ENCODE measurements at places on chromosomes 2 and 18.

DNA sequence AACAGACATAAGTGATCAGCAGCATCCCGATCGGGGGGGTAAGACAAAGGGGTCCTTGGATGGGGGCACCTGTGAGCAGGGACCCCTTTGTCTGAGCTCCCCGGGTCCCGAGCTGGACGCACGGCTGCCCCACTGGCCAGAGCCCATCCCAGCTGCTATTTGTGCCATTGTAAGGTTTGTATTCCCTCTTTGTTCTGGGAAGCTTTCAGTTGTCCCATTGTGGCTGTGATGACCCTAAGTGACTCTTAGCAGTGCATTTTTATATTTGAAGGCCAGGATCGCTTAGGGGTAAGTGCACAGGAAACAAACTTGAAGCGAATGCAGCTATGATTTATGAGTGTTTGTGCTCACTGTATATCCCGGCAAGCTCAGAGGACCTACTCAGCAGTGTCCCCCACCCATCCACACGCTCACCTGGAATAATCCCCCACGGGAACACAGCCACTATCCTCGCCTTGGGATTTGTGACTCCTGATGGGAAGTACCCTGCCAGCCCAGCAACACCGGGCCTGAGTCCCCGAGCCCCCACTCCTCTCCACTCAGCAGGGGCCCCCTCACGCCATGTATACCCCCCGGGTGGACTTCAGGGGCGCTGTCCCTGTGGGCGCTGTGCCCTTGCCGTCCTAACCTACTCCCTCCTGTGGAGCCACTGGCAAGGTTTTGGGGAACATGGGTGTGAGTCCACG, 80.1 kb downstream of the MBP start:
- no peak for DNase-seq

- no peak for DNase-seq
These were observed 7.7 kb downstream of the ZSCAN30 start for GRCh38 chr18:35282353-35282752.

GRCh38 chr2:213696442-213696841, 412.2 kb downstream of the SPAG16 start:
- no peak for DNase-seq

DNA sequence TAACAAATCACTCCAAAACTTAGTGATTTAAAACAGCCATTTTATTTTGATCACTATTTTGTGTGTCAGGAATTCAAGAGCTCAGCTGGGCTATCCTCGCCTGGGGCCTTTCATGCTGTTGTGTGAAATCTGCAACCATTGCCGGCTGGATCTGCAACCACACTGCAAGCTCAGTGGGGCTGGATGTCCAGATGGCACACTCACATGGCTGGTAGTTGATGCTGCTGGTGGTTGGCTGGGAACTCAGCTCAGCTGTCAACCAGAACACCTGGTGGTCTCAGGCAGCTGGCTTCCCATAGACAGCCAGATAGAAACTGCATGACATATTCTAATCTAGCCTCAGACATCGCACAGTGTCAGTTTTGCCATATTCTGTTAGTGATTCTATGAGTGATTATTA, 30.6 kb upstream of the AP1S3 start:
- DNase-seq, result no peak

DNA sequence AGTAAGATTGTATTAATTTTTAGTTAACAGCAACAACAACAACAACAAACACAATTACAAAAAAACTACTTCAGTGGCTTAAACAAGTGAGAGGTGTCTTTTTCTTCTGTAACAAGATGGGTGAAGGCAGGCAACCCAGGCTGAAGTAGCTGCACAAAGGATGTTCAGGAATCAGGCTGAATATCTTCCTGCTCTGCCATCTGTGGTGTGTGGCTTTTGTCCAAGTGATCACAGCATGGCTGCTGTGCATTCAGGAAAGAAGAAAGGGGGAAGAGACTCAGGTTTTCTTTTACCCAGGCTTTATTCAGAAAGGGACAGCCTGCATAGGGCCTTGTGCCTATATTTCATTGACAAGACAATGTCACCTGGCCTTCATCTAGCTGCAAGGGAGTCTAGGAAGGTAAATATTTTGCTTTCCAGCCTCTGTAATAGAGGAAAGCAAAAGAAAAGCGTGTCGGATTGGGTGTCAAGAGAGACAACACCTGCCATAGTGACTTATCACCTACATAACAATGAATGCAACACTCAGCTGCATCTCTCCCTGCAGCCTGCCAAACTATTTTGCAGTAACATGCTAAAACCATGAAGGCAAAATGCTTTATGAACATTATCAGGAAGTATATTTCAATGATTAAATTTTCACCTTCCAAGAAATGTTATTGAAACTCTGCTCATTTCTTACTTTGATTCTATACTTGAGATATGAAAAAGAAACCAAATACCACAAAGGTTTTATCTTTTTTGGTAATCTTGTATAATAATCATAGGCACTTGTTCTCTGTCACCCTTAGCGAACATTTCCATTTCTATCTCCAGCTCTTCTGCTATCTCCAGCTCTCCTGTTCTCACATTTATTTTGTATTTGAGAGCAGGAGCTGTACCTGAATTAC, 14.6 kb downstream of the G6PC2 start:
- no peak for DNase-seq

- DNase-seq, result peak; percentile 45
These were observed at the start of gene SLC9A4 for GRCh38 chr2:102473020-102473419. Gene SLC9A4, plus strand, starts transcription at chr2:102473226. Its CDS starts 534 bp downstream, at chr2:102473760.

DNA sequence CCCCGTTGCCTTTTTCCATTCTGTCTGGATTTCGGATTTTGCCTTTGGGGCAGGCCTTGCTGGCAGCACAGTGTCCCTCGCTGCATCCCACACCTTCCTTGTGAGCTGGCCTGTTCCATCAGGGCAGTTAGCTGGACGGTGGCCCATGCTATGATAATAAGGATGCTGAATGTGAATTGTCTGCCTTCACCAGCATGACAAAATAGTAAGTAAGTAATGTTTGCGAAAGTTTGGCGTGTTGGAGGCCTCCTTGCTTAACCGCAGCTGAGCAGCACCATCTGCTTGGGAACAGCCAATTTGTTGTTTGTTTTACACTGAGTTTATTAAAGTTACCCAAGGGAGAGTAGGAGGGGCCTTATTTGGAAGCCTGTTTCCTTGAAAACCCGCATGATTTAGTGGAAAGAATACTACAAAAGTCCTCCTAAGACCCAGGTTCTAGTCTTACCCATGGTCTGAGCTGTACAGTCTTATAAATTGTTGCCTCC, 469.7 kb upstream of the FANCL start:
- DNase-seq, result no peak

DNA sequence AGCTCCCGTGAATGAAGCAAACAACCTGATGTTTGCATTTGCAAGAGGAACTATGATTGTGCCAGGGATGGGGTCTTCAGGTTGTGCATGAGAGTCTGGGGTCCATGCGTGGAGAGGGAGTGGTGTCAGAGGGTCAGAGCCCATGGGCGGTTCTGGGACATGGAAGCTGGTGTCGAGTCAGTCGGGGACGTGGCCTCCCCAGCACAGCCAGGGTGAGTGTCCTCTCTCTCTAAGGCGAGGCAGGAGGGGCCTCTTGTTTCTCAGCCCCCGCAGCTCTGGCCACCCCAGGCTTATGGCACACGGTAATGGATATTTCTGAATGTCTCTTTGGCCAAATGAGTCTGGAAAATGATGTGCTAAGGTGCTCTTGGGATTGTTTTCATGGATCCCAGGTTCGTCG, 118.6 kb downstream of the RTP5 start:
- no peak for DNase-seq

GRCh38 chr2:129604560-129604959, 374.9 kb upstream of the RAB6C start:
- DNase-seq, result no peak

- DNase-seq, result no peak
These were observed 122.6 kb upstream of the PPP1CB start for GRCh38 chr2:28628987-28629386.

GRCh38 chr2:144354953-144355352, 165.0 kb downstream of the ZEB2 start:
- no peak for DNase-seq

GRCh38 chr2:179344970-179345369, 80.3 kb upstream of the SESTD1 start:
- no peak for DNase-seq

DNA sequence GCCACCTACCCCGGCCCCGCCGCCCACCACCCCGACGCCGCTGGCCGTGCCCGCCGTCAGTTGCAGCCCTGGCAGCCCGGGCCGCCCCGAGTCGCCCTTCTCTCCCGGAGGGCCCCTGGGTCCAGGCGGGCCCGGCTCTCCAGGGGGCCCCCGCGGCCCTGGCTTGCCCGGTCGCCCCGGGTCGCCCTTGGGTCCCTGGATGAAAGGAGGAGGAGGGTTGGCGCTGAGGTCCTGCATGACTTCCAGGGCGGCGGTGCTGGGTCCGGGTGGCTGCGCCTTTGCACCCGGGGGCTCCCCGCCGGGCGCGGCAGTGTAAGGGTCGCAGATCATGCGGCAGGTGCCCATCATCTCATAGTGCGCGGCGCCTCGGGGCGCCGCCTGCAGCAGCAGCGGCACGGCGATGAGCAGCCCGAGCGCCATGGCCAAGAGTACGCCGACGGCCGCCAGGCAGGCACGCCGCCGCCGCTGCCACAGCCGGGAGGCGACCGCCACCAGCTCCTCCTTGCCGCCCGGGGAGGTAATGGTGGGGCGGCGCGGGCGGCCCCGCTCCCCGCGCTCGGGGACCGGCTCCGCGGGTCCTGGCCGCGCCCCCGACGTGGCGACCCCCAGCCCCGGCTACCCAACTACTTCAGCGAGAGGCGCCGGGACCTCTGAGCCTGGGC, 570 bp downstream of the C1QL2 start:
- DNase-seq, result no peak

- no peak for DNase-seq
These were observed 1.6 kb upstream of the IGFBP5 start for GRCh38 chr2:216696751-216697560.

DNA sequence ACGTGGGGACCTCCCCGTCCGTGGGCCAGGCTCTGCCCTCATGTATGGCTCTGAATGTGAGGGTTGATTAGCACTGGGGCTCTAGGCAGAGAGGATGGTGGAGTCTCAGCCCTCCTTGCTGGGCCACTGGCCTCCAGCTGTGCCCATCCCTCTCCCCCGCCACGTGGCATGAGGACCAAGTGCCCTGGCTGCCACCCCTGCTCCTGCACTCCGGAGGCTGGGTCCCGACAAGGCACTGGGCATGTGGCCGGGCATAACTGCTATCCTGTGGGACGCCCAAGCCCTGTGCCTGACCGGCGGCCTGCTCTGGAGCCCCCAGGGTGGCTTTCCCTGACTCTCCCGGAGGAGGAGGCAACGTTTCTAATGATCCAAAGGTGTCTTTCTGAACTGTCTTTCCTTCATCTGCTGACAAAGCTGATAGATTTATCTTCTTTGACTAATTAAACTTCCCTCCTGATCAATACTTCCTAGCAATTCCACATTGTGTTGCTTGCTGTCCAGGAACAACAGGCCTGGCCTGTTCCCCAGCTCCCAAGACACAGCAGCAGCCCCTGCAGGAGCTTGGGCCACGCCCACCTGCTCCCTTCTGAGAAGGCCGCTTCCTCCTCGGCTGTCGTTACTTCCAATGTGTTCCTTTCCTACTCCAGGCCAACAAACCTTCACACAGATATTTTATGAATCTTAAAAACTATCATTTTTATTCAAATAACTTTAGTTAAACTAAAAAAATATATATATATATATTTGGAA, 132.0 kb downstream of the SNTG2 start:
- no peak for DNase-seq

- DNase-seq, result no peak
These were observed 1.6 kb downstream of the CD8A start for GRCh38 chr2:86788881-86789686.

- DNase-seq, result no peak
These were observed 36.8 kb downstream of the BCL2 start for GRCh38 chr18:63282793-63283192.

DNA sequence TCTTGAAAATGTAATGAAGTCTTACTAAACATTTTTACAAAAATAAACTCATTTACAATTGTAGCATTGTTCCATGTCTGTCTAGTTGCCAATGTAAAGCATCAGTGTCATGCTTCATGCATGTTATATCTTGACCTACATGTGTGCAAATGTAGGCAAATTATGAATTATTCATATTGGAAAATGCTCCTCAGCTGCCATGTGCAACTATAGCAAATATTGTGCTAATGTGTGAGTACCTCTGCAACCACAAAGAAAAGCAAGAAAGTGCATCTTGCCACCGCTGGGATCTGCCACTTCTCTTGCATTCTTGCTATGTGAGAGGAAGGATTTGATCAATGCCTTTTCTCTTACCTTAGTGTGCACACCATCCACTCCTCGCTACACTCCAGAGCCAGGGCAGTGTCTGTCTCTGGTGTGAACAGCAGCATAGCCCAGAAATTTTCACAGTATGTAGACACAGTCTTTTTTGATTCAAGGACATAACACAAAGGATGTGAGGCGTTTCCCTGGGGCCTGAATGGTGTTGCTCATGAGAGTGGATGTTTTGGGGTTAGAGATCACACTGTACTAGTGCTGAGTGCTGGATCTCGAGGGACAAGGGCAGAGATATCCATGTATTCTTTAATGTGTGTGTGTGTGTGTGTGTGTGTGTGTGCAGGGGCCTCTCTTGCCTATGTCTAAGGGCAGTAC, 47.6 kb upstream of the HAAO start:
- no peak for DNase-seq

GRCh38 chr18:8980496-8980895, 122.0 kb upstream of the NDUFV2 start:
- DNase-seq, result no peak

DNA sequence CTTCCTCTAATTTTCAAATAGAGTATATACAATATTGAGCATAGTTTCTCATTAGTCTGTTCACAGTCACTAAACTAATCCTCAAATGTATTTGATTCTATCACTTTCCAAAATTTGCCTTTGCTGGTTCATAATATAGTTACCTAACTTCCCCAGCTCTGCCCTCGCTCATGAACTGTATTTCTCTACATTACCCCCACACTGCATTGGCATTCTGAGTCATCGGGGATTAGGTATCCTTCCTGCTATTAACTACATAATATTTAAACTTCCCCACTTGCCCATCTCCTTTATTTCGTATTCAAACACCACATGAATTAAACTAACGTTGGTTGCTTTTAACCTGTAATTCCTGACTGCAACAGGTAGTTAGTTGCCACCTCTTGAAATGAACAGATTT, 14.8 kb upstream of the CLASP1 start:
- DNase-seq, result no peak

GRCh38 chr2:202038471-202039277, 5.0 kb downstream of the FZD7 start:
- DNase-seq, result no peak

GRCh38 chr2:126827371-126827770, 71.3 kb upstream of the TEX51 start:
- DNase-seq, result no peak

- no peak for DNase-seq
These were observed 1.2 kb downstream of the VPS54 start for GRCh38 chr2:64017811-64018700.

DNA sequence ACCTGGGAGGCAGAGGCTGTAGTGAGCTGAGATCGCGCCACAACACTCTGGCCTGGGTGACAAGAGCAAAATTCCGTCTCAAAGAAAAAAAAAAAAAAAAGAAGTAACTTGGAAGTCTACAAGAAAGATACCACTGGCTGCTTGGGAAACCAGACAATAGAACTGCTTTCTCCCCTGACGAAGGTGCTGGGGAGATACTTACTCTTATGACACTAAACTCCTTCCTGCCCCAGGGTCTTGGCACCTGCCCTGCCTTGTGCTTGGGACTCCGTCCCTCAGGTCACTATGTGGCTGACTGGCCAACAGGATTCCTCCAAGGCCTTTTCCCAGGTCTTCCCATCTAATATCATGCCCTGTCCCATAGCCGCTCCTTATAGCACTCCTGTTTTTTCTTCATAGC, 30.7 kb downstream of the INPP5D start:
- DNase-seq, result no peak

Measured in effector memory CD8-positive, alpha-beta T cell (primary cell).